ENCODE measurements at places on chromosomes 3 and 15.

DNA sequence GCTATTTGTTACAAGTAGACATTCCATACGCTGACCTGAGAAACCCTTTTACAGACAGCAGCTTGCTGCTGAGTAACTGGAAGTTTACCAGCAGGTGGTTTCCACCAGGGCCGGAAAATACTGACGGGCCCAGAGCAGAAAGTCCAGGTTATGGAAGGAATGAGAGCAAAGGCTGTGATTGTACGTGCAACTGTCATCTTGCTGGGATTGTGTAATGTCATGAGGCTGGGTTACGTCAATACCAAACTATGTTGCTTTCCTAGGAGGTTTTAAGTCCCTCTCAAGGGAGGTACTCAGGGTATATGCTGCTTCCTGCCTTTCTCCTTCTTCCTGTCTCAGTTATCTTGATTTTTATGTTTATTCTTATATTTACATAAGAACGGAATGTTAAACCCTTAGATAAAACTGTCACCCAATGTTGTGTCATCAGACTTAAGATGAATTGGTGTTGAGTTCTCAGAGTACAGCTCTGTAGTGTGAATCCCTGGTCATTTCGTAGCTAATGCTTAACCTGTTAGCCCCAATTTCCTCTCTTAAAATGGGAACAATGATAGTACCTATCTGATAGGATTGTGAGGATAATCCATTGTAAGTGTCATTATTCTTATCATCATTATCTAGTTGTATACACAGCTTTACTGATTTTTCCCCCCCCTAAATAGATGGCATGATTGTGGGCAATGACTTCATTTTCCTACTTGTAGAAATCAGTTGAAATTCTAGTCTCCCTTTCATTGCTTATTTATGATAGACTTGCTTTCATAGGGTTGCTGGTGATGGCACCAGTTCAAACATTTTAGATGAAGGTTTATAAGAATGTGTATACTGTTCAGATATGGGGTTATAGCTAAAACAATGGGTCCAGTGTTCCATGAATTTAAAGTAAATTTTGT is 101.4 kb downstream of the FNDC3B start:
- DNase-seq = no peak

DNA sequence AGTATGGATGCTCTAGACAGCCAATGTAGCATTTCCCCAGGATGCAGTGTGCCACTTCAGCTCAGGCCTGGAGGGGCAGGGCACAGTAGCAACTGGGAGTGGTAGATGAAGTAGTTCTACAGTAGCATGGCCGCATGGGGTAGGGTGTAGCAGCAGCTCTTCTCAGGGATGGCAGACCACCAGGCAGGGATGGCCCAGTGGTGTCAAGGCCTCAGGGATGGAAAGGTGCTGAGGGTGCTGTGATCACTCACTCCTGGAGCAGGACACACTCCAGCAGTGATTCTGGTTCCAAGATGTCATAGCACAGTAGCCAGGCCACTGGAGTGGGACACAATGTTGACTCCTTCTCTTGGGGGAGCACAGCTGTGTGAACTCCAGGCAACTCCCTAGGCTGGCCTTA is 210.9 kb upstream of the LYSMD4 start:
- DNase-seq = no peak

- DNase-seq = no peak
Measured at GRCh38 chr3:195612075-195612800, 28.5 kb upstream of the APOD start.

GRCh38 chr3:47583320-47584075 is 4.8 kb upstream of the CSPG5 start:
- no peak for DNase-seq

DNA sequence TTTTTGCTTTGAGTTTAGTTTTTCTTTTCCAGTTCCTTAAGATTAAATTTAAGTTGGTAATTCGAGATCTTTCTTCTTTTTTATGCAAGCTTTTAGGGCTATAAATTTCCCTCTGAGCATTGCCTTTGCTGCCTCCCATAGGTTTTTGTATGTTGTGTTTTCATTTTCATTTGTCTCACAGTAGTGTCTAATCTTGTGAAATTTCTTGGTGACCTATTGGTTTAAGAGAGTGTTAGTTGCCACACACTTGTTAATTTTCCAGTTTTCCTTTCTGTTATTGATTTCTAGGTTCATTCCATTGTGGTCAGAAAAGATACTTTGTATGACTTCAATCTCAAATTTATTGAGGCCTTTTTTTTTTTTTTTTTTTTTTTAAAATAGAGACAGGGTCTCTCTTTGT is 18.3 kb upstream of the IL20RB start:
- no peak for DNase-seq

GRCh38 chr3:46297658-46298423 is 55.6 kb downstream of the CCR3 start:
- DNase-seq = no peak

GRCh38 chr3:126987129-126987528 is 4.2 kb downstream of the PLXNA1 start:
- DNase-seq = no peak

GRCh38 chr15:68551296-68551635 is 27.5 kb upstream of the CORO2B start:
- DNase-seq = no peak

GRCh38 chr3:106392915-106393314 is 524.1 kb upstream of the CBLB start:
- DNase-seq = no peak

- DNase-seq = no peak
Measured at GRCh38 chr3:11706604-11707003, 62.9 kb upstream of the VGLL4 start.

DNA sequence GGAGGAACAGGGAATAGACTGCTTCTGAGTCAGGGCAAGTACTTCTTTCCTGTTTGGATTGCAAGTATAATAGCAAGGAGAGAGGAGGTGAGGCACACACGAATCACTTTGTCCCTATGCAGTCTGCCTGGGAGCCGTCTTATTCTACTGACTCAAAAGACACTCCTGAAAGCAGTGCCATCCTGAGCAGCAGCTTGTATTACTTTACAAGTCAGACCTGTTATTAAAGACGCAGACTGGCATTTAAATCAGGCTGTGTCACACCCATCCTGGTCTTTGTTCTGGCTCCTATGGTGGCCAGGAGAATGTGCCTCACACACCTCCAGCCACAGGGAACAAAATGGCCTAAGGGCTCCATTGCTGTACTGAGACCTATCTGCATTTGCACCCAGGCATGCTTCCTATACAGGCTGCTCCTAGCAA is 17.9 kb upstream of the SQOR start:
- DNase-seq = no peak

DNA sequence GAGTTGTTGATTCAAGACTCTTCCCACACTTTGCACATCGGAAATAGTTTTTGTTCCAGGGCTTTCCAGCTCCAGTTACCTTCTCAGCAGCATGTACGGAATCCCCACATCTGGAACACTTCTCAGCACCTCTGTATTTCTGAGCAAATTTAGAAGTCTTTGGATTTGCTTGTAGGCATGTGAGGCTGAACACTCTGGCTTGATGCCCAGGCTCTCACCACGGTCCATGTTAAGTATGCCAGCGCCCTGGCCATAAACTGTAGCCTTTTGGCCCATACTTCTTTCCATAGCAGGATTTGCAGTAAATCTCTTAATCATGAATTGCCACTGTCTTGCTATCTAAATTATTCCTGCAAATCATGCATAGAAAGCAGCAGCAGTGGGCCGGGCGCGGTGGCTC is 24.4 kb downstream of the ATP2C1 start:
- no peak for DNase-seq

Data from activated CD8-positive, alpha-beta memory T cell treated with anti-CD3 and anti-CD28 coated beads, Interleukin-2, amount 50 U/mL, for 4 hours (primary cell).